Posterior vena cava (tissue), 2 donors: ENCODE measurements at places on chromosomes 6 and 20. TPM values are rescaled to one million over a fixed set of nuclear protein-coding genes. Genes with fewer than 3 reads are reported as not detected.

DNA sequence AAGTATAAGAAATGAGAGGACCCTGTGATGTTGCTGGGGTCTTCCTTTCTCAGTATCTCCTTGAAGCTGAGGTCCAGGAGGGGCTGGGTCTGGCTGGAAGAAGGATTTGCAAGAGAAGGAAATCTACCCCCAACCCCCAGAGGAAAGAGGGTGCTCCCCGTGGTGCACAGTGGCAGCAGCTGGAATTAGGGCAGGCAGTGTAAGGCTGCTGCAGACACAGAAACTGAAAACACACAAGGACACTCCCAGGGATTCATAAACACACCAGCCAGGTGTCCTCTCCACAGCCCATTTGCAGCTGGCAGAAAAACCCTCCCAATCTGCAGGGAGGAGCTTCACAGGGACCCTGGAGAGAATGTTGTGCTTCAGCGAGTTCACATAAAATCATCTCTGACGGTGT, 297.2 kb downstream of the CDH26 start:
- DNase-seq = no peak

DNA sequence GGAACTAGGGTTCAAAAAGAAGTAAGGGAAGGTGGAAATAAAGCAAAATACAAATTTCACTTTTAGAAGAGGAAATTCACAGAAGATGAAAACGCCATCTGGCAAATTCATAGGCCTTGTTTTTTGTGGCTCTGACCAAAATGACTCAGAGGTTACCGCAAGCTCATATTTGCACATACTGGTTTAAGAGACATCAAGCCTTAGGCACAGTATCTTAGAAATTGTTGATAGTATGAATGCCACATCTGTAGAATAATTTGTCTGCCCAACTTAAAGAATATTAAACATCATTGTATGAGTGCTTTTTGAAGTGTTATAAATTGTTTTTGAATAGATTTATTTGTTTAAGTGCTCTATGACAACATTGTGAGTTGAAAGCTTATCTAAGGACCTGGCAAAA, 10.6 kb downstream of the TAAR1 start:
- no peak for DNase-seq

DNA sequence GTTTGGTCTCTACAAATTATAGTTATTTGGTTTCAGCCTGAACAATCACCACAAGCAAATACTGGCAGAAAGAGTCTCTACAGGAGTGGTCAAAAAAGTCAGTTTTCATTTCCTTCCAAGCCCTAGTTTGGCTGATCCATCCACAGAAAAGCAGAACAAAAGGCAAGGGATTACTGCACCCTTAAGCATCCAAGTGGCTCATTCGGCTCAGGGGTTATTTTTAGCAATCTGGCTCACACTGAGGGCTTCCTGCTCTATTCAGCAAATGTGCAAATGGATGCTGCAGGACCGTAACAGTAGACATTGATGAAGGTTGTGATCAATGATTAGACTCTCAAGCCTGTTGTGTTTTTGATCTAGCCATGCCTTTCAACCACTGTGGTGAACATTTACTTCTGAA, 62.2 kb upstream of the FABP7 start:
- DNase-seq = no peak

- DNase-seq = no peak
Observed at GRCh38 chr20:62925076-62925419, 1.3 kb downstream of the DIDO1 start.

GRCh38 chr6:129901910-129902309, 40.8 kb upstream of the TMEM244 start:
- DNase-seq = no peak

DNA sequence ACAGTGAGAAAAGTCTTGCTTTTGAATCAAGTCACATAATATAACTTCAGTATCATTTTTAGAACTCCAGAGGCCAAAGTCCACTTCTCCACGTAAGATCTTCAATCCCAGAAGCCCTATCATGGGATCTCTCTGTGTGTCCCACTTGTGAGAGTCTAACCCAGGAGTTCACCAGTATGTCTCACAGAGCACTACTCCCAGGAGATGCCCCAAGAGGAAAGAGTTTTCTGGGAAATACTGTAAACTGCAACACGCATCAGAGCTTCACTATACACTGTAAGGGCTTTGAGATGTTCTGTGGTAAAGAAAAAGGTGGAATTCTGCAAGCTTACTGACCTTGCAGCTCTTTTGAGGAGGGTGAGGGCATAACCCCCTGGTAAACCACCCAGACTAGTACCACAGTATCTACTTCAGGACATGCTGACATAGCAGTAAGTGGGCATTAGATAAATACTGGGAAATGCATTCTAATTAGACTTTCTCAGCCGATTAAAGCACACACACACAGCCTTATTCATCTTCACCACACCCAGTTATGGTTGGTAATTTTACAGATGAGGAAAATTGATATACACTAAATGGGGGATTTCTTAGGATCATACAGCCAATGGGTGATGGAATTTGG, 12.3 kb downstream of the DCBLD1 start:
- DNase-seq = no peak

- no peak for DNase-seq
Observed at GRCh38 chr20:57180954-57181353, 85.5 kb downstream of the BMP7 start.

- no peak for DNase-seq
Observed at GRCh38 chr20:16692442-16692841, 37.4 kb upstream of the SNRPB2 start.

GRCh38 chr6:76703786-76704185, 631.3 kb upstream of the IMPG1 start:
- DNase-seq = no peak

GRCh38 chr6:52650941-52651340, 20.0 kb upstream of the TMEM14A start:
- no peak for DNase-seq

- DNase-seq = no peak
Observed at GRCh38 chr6:11364971-11365397, 132.5 kb upstream of the NEDD9 start.

DNA sequence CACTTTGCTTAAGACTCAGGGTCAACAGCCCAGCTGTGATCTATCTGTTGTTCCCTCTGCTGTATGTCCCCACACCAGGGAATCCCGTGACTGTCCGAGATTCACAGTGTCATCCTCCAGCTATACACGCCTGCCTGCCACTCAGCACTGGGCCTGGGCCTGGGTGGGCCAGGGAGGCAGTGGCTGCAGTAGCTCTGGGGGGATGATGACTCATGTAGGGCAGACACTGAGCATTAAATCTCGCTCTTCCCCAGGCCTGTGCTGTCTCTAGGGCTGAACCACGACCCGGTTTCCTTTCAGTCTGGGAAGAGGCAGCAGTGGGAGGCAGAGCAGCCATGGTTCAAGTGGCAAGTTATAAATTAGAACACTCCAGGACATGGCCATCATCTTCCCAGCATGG, 173.9 kb downstream of the LRFN2 start:
- no peak for DNase-seq

GRCh38 chr6:96809119-96809518, 28.2 kb downstream of the GPR63 start:
- DNase-seq = no peak

GRCh38 chr6:105594821-105595220, 191.9 kb upstream of the PREP start:
- DNase-seq = no peak

Gene NOTCH4
- 17.3 TPM for total RNA-seq

Gene ARHGAP40
- total RNA-seq = not detected

Gene NOX3
- not detected for total RNA-seq

Gene NCR2
- total RNA-seq = not detected

Gene FOXQ1
- not detected for total RNA-seq

Gene MICB
- total RNA-seq = 4.1 TPM

Gene L3MBTL1
- total RNA-seq = 6.7 TPM

Gene SMLR1
- not detected for total RNA-seq

Gene BTNL2
- total RNA-seq = not detected

Gene SOX18
- total RNA-seq = 47.6 TPM
